ENCODE measurements at places on chromosomes 2 and 18.
A peak's percentile ranks its signal among the peaks of the same experiment; 100 is the strongest.

DNA sequence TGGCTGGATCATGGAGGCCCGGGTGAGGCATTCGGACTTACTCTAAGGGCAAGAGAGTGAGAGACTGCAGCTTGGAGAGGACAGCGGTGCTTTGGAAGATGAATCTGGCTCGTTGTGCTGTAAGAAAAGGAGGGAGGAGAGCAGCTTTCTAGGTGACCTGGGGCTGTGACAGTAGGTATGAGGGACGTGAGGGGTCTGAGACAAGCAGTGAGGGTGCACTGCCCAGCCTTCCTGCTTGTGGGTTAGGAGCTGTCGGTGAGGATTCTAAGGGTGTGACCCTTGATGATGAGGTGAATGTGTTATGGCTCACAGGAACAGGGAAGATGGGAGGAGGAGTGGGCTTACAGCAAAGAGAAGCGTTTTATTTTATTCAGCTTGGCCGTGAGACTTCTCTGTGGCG is 27.1 kb upstream of the RHOB start:
- no peak for DNase-seq

DNA sequence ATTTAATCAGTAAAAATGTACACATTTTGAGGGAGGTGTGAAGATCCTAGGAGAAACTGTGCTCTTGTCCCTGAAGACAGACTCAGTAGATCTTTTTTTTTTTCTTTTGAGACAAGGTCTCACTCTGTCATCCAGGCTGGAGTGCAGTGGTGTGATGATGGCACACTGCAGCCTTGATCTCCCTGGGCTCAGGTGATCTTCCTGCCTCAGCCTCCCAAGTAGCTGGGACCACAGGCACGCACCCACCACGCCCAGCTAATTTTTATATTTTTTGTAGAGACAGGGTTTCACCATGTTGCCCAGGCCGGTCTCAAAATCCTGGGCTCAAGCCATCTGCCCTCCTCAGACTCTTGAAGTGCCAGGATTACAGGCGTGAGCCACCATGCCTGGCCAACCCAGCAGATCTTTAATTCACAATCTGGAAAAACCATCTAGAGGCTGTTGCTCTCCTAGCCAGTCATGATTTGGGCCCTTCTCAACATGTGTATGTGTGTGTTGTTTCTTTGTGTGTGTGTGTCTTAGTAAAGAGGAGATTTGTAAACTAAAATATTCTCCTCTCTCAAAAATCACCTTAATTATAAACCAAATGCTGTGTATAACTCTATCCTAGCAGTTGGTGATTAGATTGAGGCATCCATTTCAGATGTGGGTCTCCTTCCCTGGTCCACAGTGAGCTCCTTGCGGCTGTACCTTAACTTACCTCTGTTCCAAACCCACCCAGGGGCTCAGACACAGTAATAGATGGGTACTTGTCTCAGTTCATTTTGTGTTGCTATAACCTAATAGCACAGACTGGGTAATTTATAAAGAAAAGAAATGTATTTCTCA is 3.9 kb upstream of the MYCN start:
- no peak for DNase-seq

DNA sequence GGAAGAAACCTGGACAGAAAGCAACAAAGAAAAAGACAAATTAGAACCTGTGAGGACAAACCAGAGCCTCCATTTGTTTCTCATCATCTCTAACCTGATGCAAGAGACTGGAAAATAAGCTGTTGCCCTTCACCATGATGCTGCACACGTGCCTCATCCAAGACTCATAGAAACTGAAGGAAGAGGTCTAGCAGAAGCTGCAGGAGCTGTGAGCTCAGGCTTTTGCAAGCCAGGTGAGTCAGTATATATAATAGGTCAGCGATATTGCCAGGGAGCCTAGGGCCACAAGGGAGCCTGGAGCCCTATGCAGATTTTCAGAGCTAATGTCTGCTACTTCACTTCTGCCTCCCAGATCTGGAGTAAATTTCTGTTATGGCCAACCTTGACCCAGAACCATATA is 163.1 kb downstream of the LNPK start:
- DNase-seq = no peak

DNA sequence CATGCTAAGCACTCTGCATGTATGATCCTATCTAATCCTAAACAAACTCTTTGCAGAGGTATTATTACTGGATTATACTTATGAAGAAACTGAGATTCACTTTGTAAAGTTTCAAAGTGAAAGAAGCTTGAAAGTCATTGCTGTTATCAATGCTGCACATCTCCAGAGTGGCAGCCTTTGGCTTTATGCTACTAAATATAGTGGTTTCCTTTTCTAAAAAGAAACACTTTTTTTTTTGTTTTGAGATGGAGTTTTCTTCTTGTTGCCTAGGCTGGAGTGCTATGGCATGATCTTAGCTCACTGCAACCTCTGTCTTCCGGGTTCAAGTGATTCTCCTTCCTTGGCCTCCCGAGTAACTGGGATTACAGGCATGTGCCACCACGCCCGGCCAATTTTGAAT is 114.9 kb upstream of the RAB27B start:
- peak; percentile 59 for DNase-seq

GRCh38 chr2:204072443-204073324 is 136.1 kb downstream of the ICOS start:
- peak; percentile 73 for DNase-seq
